T47D (cell line): ENCODE measurements at places on chromosomes 11 and 22.

GRCh38 chr11:112797092-112797491, 164.1 kb upstream of the NCAM1 start:
- DNase-seq, result peak; percentile 12

GRCh38 chr11:114326151-114326550, 30.0 kb downstream of the NNMT start:
- no peak for DNase-seq

- DNase-seq, result no peak
Measured at GRCh38 chr11:114316980-114317786, 21.0 kb downstream of the NNMT start.

GRCh38 chr11:68354148-68354872, 41.9 kb downstream of the LRP5 start:
- no peak for DNase-seq

DNA sequence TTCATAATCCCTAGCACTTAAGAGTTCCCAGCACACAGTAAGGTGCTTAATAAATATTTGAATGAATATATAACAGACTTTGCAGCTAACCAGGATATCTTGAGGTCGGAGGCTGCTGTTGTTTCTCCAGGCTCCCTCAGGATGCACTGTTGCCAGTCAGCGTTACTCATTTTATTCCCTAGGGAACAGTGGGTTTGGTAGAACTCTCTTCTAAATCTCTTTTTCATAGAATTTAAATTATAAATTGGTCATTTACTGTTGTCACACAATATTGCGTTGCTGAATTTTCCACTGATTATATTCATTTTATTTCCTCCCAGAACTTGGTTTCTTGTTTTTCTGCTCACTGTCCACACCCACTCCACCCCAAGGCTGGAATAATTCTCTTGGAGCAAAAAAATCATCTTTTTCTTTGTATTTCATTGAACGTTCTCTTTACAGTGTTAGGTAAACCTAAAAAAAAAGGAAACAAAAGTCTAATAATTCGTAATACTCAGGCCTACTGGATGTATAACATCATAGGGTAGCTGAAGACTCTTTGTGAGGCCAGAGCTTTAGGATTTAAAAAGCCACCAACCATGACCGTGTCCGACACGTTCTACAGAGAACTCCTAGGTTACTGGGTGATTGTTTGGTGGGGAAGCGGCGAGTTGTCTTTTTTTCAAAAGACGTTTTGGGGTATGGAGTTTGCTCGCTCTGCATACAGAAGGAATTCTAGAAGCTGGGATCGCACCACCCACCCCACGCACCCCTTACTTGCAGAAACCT, 766 bp upstream of the CAPRIN1 start:
- no peak for DNase-seq

DNA sequence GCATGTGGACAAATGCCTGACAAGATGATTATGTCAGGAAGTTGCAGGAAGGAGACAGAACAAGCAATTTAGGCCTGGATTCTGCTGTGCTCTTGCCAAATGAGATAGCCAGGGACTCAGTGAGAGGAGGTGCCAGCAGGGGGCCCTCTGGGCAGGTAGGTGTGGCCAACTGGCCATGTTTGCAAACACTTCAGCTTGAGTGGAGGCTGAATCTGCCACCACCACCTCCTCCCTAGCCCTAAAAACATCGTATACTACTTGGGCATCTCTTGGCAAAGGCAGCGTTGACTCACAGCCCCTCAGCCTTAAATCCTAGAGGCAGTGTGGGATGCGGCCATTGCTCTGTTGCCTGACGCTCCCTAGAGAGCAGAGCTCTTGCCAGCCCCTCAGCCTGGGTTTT, 95.1 kb upstream of the PLET1 start:
- DNase-seq, result no peak

GRCh38 chr11:117282956-117283355, 8.2 kb upstream of the BACE1-AS start:
- DNase-seq, result no peak

- DNase-seq, result no peak
Measured at GRCh38 chr22:44051961-44052360, 27.9 kb downstream of the PARVB start.

DNA sequence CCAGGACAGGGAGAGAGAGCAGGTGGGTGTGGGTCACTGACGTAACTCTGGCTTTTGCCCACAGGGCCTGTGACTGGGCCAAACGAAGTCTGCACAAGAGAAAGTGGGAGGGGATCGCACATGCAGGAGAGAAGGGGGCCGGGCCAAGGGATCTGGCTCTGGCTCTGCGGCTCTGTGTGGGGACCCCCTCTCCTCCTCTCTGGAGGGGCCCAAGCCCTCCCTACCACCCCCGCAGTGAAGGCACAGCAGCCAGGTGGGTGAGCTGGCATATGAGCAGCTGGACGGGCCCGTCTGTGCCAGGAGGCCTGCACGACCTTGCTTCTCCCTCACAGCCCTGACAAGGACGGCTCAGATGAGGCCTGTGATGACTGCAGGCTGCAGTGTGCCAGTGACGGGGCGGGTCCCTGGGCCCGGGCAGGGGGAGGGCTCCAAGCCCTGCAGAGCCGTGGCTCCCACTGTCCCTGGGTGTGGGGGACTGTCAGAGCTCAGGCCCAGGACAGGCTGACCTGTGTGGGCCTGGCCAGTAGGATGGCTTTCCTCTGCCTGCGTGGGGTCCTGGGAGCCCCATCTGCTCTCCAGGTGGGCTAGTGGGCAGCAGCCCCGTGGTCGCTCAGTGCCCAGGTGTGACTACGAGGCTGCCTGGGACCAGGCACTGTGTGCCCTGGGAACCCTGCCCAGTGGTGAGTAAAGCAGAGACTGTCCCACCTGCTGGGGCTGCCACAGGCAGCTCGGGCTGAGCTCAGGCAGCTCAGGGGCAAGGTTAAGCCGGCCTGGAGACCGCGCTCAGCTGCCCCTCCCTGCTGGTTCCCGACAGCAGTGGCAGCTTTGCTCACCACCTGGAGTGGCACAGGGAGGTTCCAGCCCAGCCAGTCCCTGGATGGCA, 22.2 kb downstream of the MRGPRG start:
- DNase-seq, result no peak
